ENCODE measurements at places on chromosomes 4 and X.

DNA sequence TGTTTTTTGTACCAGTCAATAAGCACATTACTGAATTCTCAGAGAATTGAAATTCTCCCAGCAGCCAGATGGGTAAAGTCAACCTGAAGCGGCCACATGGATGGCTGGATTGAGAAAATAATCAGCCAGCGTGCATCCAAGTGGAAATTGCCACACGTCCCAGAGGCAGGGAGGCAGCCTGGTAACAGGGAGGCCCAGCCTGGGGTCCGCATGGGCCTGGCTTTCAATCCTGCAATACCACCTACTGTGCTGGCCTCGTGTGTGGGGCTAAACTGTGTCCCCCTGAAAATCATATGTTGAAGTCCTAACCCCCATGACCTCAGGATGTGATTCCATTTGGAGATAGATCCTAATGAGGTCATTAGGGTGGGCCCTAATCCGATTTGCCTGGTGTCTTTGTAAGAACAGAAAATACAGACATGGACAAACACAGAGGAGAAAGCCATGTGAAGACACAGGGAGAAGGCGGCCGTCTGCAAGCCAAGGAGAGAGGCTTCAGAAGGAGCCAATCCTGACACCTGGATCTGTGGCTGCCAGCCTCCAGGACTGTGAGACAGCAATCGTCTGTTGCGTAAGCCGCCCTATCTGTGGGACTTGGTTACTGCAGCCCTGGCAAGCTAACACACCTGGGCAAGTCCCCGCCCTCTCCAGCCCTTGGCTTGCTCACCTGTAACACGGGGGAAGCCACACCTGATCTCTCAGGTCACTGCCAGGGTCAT, 90.3 kb downstream of the JAKMIP1 start:
- peaks cover 13% of the 10 kb centered on the region for H3K27me3 ChIP-seq
- H3K4me1 ChIP-seq, result peaks cover 5% of the 10 kb centered on the region
- no peak for DNase-seq
- no peak overlapping the region for H3K4me3 ChIP-seq
- H3K36me3 ChIP-seq, result no peaks in the 10 kb centered on the region

GRCh38 chr4:58136604-58137003, 1026.4 kb upstream of the IGFBP7 start:
- peaks cover 33% of the 10 kb centered on the region for H3K4me1 ChIP-seq
- H3K36me3 ChIP-seq, result no peaks in the 10 kb centered on the region
- H3K27ac ChIP-seq, result no peak overlapping the region
- no peaks in the 10 kb centered on the region for H3K27me3 ChIP-seq
- no peak overlapping the region for H3K4me3 ChIP-seq
- no peak for DNase-seq

- no peaks in the 10 kb centered on the region for H3K36me3 ChIP-seq
- H3K27me3 ChIP-seq, result no peaks in the 10 kb centered on the region
- peaks cover 2% of the 10 kb centered on the region for H3K4me1 ChIP-seq
- no peak overlapping the region for H3K4me3 ChIP-seq
- H3K27ac ChIP-seq, result no peak overlapping the region
Measured at GRCh38 chr4:142886566-142886965, 40.5 kb upstream of the INPP4B start.

DNA sequence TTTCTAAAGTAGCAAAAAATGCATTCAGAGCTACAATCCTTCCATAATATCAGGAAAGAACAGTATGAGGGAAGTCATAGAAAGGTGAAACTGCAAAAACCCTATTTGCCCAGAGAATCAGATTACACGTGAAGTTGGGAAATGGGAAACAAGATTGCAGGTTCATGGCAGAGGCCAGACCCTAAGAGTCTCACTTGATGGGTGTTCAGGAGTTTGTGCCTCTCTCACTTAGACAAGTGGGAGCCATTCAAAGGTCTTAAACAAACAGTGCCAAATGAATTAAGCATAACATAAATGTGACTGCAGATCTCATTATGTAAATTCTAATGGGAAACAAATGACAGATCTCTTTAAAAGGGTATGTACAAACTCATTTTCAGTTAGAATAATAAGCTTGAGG, 91.6 kb downstream of the ARAP2 start:
- H3K27me3 ChIP-seq, result no peaks in the 10 kb centered on the region
- H3K4me3 ChIP-seq, result no peak overlapping the region
- H3K36me3 ChIP-seq, result peaks cover 6% of the 10 kb centered on the region

DNA sequence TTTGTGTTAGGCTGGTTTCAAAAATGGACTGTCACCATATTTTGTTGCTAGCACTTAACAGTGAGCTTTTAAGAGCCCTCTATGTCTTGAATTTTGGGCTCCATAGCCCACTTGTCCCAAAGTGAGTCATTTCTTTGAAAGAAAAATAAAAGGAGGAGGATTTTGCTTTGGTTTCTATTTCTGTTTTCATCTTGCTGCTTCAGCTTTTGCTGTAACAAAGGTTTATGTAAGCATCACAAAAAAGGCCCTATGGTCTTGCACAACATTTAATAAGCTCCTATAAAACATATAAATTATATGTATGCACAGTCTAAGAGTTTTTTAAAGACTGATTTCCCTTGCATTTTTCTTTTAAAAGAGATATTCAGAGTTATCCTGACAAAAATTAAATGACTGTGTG, 105.2 kb downstream of the PHOX2B start:
- H3K27ac ChIP-seq, result no peak overlapping the region
- peaks cover 1% of the 10 kb centered on the region for H3K27me3 ChIP-seq
- no peak for DNase-seq
- peaks cover 34% of the 10 kb centered on the region for H3K4me1 ChIP-seq
- no peak overlapping the region for H3K4me3 ChIP-seq

DNA sequence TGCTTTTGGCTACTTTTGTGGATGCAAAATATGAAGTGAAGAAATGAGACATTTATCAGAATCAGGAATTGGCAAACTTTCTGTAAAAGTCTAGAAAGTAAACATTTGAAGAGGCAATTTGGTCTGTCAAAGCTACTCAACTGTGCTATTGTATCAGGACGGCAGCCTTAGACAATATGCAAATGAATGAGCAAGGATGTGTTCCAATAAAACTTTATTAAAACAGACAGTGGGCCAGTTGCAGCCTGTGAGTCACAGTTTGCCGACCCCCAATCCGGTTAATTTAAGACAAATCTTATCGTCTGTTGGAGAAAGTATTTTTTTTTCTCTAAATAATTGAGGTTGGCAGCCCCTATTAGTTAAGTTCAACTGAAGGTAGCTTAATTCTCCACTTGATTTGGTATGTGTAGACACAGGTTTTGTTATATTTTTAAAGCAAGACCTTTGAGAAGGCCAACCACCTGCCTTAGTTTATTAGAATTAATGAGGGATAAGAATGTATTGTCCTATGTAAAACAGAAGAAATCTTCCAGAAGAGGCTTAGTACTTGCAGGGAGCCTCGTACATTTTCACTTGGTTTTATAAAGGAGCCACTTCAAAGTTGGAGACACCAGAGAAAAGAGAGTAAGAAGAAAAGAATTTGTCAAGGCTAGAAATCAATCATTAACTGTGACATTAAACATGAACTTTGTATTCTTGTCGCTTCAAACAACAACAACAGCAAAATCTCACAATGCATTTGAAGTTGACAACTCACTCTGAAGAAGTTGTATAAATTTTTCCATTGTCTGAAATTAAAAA, 81.6 kb upstream of the FAT1 start:
- no peak overlapping the region for H3K4me3 ChIP-seq
- no peaks in the 10 kb centered on the region for H3K36me3 ChIP-seq
- no peak for DNase-seq

DNA sequence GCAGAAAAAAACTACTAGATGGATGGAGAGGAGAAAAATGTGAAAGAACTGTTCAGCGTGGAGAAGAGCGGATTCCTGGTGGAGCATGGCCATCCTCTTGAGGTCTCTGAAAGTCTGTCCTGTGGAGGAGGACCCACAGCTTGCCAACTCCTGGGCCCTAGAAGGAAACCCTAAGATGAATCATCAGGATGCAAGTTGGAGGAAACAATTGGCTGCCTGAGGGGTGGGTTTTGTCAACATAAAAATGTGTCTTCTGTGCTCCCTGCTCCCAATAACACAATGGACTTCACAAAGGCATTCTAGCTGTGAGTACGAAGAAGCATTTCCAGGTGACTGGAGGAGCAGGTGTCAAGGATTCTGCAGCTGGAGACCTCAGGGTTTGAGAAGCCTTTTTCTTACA, 37.2 kb downstream of the CNGA2 start:
- DNase-seq, result no peak
- H3K4me1 ChIP-seq, result peaks cover 6% of the 10 kb centered on the region
- no peaks in the 10 kb centered on the region for H3K36me3 ChIP-seq
- H3K27me3 ChIP-seq, result no peaks in the 10 kb centered on the region
- H3K4me3 ChIP-seq, result no peak overlapping the region

GRCh38 chrX:121374471-121374870, 327.1 kb downstream of the GLUD2 start:
- no peaks in the 10 kb centered on the region for H3K36me3 ChIP-seq
- H3K4me1 ChIP-seq, result no peaks in the 10 kb centered on the region
- no peak overlapping the region for H3K4me3 ChIP-seq
- no peak for DNase-seq
- H3K27me3 ChIP-seq, result no peaks in the 10 kb centered on the region

GRCh38 chr4:182310316-182310715, 67.1 kb downstream of the TENM3 start:
- H3K4me3 ChIP-seq, result no peak overlapping the region
- no peaks in the 10 kb centered on the region for H3K27me3 ChIP-seq
- no peak overlapping the region for H3K27ac ChIP-seq
- no peak for DNase-seq
- H3K36me3 ChIP-seq, result peaks cover 12% of the 10 kb centered on the region

- no peak for DNase-seq
- H3K4me3 ChIP-seq, result no peak overlapping the region
- H3K27me3 ChIP-seq, result peaks cover 3% of the 10 kb centered on the region
- no peaks in the 10 kb centered on the region for H3K36me3 ChIP-seq
- H3K27ac ChIP-seq, result no peak overlapping the region
Measured at GRCh38 chrX:17679820-17680219, 57.5 kb upstream of the SCML1 start.

DNA sequence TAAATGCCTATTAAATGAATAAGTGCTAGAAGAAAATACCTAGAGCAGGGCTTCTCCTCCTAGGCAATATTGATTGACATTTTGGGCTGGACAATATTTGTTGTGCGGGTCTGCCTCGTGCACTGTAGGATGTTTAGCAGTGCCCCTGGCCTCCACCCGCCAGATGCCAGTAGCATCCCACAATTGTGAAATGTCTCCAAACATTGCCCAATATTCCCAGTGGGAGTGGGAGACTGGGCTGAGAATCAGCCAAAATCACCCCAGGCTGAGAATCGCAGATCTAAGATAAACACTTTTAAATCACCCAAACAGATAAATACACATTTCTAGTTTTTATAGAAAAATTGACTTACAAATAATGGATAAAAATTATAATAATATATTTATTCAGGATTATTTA, 916.2 kb upstream of the LCORL start:
- no peak for DNase-seq
- H3K4me1 ChIP-seq, result peaks cover 27% of the 10 kb centered on the region
- H3K27ac ChIP-seq, result no peak overlapping the region
- no peaks in the 10 kb centered on the region for H3K36me3 ChIP-seq
- H3K27me3 ChIP-seq, result no peaks in the 10 kb centered on the region

GRCh38 chr4:121283319-121283718, 97.5 kb downstream of the QRFPR start:
- DNase-seq, result no peak
- H3K4me3 ChIP-seq, result no peak overlapping the region
- no peaks in the 10 kb centered on the region for H3K27me3 ChIP-seq
- no peaks in the 10 kb centered on the region for H3K36me3 ChIP-seq
- no peak overlapping the region for H3K27ac ChIP-seq

DNA sequence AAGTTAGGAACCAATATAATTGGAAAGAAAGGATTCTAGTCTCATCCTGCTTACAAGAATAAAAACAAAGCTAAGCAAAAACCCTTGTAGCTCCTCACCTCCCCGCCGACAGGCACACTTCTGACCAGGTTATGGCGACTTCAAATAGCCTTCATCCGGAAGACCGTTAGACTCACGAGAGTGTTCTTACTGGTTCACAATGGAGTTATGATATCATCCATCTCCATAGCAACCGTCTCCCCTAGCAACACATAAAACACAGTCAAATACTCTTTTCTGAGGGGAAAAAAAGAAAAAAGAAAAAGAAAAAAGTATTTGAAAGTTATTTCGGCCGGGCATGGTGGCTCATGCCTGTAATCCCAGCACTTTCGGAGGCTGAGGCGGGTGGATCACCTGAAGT, at the start of gene IL13RA2:
Gene IL13RA2, minus strand, starts transcription at position 162 of the 400 bp plus-strand sequence. CDS start 347 bp downstream, outside the sequence.
- peaks cover 8% of the 10 kb centered on the region for H3K4me1 ChIP-seq
- H3K36me3 ChIP-seq, result no peaks in the 10 kb centered on the region
- no peak within 1 kb of the TSS for H3K4me3 ChIP-seq

GRCh38 chrX:71941776-71942175, 31.1 kb downstream of the NHSL2 start:
- DNase-seq, result no peak
- H3K27me3 ChIP-seq, result no peaks in the 10 kb centered on the region
- peak overlapping the region; percentile 81 for H3K27ac ChIP-seq
- no peaks in the 10 kb centered on the region for H3K36me3 ChIP-seq
- no peak overlapping the region for H3K4me3 ChIP-seq

GRCh38 chr4:114040319-114041116, 61.1 kb upstream of the ARSJ start:
- no peak for DNase-seq
- H3K27ac ChIP-seq, result no peak overlapping the region
- peaks cover 5% of the 10 kb centered on the region for H3K4me1 ChIP-seq
- no peaks in the 10 kb centered on the region for H3K36me3 ChIP-seq
- H3K4me3 ChIP-seq, result no peak overlapping the region

DNA sequence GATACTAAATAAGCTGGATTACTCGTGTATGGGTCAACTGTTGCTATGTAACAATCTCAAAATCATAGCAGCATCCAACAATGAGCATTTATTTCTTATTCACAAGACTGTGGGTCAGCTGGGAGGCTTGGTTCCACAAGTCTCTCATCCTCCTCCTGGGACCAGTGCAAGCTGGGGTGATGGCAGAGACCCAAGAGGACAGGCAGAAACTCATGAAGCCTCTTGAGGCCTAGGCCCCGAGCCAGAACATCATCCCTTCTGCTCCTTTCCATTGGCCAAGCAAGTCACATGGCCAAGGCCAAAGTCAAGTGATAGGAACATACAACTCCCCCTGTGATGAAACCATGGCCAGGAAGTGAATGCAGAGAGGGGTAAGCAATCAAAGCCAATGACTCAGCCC, 422.1 kb downstream of the BCOR start:
- no peak overlapping the region for H3K27ac ChIP-seq
- no peaks in the 10 kb centered on the region for H3K27me3 ChIP-seq
- no peak for DNase-seq
- H3K36me3 ChIP-seq, result no peaks in the 10 kb centered on the region
- no peak overlapping the region for H3K4me3 ChIP-seq

- no peak overlapping the region for H3K4me3 ChIP-seq
- H3K4me1 ChIP-seq, result peaks cover 3% of the 10 kb centered on the region
- DNase-seq, result no peak
Measured at GRCh38 chrX:7941390-7942042, 14.3 kb upstream of the PNPLA4 start.

GRCh38 chrX:129701624-129702069, 37.1 kb upstream of the XPNPEP2 start:
- H3K27me3 ChIP-seq, result peaks cover 2% of the 10 kb centered on the region
- no peaks in the 10 kb centered on the region for H3K36me3 ChIP-seq
- H3K4me1 ChIP-seq, result no peaks in the 10 kb centered on the region
- H3K27ac ChIP-seq, result no peak overlapping the region

GRCh38 chrX:24148535-24149350, 786 bp upstream of the ZFX start:
- no peaks in the 10 kb centered on the region for H3K27me3 ChIP-seq
- no peaks in the 10 kb centered on the region for H3K36me3 ChIP-seq
- DNase-seq, result peak; percentile 26
- H3K27ac ChIP-seq, result peak overlapping the region; percentile 100

- no peak for DNase-seq
- H3K36me3 ChIP-seq, result no peaks in the 10 kb centered on the region
- H3K4me3 ChIP-seq, result no peak overlapping the region
- peaks cover 9% of the 10 kb centered on the region for H3K4me1 ChIP-seq
- H3K27me3 ChIP-seq, result no peaks in the 10 kb centered on the region
Measured at GRCh38 chr4:177460460-177460859, 18.2 kb upstream of the AGA start.
